ENCODE measurements at places on chromosomes 16 and 17.
A peak's percentile ranks its signal among the peaks of the same experiment; 100 is the strongest.

DNA sequence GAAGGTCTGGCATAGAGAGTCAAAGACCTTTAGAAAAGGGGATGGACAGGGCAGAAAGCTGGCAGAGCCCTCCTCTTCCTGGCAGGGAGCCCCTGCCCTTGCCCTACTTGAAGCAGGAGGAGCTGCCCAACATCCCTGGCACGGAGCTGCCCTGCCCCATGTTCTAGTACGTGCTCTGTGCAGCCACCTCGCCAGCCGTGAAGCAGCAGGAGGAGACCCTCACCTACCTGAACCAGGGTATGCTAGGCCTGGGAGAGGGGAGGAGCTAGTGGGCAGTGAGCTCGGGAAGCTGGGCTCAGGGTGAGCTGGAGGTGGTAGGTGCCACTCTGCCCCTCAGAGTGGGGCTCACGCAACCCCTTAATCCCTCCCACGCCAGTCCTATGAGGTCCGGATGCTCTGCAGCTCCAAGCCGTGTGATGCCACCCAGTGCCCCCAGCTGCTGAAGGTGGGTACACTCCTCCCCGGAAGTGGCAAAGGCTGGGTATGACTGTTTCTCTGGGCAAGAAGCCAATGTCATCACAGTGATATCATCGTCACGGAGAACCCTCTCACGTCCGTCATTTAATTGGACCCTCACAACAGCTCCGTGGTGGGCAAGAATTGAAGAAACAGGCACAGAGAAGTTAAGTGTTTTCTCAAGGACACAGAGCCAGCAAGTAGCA is 12.7 kb upstream of the STAC2 start:
- no peak for DNase-seq

DNA sequence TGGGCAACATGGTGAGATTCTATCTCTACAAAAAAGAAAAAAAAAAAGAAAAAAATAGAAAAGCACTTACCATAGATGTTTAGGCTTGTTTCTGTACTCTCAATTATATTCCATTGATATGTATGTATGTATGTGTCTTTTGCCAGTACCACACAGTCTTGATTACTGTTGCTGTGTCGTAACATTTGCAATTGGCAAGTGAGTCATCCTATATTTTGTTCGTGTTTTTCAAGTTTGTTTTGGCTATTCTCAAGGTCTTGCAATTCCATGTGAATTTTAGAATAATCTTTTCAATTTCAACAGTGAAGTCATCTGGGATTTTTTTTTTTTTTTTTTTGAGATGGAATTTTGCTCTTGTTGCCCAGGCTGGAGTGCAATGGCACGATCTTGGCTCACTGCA is 19.3 kb downstream of the SPECC1 start:
- DNase-seq: no peak

DNA sequence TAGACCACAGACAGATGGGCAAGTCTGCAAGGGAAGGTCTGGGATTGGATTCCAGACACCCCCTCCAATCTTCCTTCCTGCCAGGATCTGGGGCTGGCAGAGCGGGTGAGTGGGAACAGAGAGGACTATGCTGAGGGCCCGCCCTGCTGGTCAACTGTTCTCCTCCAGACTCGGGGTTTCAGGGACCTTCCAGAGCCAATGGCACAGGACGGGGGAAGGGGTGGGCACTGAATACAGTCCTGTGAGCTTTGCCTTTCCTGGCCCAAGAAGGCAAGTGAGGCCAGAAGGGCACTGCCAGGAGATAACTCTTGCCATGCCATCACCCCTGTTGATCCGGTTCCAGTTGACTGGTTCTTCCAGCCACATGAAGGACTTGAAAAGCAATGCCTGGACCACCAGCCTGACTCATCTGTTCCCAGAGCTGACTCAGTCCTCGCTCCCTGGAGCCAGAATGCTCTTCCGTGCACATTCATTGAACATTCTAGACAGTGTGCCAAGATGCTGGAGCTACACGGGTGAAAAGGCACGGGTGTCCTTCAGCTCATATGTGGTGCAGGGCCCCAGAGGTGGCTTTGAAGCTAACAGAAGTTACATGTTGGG is 533 bp upstream of the MEFV start:
- DNase-seq: no peak

- peak; percentile 95 for DNase-seq
Measured at GRCh38 chr16:4962716-4963115, 4.6 kb downstream of the SEC14L5 start.

DNA sequence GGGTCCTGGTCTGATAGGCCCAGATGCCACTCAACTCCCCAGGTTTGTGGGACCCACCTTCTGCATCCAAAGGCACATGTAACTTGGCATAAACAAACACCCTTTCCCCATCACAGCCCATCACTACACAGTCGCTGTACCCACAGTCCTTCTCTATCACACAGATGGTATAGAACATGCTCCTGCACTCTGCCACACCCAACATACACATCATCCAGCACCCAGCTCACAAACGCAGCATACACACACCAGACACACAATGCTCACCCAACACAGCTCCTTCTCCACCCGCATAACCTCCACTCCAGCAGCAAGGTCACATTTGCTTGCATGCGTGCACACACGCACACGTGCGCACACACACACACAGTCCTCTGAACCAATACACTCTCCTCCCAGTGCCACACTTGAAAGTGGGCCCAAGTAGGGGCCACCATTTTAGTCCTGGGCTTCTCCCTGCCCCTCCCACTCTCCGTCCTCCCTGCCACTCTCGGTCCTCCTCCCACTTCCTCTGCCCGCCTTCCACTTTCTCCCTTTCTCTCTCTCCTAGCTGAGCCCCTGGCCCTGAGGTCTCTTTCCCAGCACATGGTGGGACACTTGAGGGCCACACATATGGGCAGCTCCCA is 8.5 kb upstream of the TMEM92 start:
- no peak for DNase-seq

GRCh38 chr17:57871863-57872262 is 22.0 kb upstream of the MRPS23 start:
- DNase-seq: no peak

DNA sequence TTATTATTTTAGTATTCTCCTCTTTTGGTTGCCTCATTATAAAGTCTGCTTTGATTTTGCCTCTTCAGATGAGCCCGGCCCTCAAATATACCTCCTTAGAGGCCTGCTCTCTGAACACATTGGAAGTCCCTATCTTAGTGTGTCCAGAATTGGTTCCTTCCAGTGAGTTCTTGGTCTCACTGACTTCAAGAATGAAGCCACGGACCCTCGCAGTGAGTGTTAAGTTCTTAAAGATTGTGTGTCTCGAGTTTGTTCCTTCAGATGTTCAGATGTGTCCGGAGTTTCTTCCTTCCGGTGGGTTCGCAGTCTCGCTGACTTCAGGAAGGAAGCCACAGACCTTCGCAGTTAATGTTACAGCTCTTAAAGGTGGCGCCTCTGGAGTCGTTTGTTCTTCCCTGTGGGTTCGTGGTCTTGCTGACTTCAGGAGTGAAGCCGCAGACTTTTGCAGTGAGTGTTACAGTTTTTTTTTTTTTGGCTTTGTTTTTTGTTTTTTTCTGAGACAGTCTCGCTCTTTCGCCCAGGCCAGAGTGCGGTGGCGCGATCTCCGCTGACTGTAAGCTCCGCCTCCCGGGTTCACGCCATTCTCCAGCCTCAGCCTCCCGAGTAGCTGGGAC is 45.8 kb upstream of the NOS2 start:
- DNase-seq: no peak

DNA sequence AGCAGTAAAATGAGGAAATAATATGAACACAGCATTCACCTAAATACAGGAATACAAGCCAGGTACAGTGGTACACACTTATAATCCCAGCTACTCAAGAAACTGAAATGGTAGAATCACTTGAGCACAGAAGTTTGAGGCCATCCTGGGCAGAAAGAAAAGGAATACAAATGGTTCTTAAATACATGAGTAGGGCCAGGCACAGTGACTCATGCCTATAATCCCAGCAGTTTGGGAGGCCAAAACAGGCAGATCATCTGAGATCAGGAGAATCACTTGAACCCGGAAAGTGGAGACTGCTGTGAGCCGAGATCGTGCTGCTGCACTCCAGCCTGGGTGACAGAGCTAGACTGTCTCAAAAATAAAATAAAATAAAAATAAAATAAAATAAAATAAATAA is 23.0 kb upstream of the SMG8 start:
- DNase-seq: no peak

- DNase-seq: no peak
Measured at GRCh38 chr17:55903028-55903690, 152.3 kb downstream of the PCTP start.
